ENCODE measurements at places on chromosomes 2 and 18.
A peak's percentile ranks its signal among the peaks of the same experiment; 100 is the strongest.

DNA sequence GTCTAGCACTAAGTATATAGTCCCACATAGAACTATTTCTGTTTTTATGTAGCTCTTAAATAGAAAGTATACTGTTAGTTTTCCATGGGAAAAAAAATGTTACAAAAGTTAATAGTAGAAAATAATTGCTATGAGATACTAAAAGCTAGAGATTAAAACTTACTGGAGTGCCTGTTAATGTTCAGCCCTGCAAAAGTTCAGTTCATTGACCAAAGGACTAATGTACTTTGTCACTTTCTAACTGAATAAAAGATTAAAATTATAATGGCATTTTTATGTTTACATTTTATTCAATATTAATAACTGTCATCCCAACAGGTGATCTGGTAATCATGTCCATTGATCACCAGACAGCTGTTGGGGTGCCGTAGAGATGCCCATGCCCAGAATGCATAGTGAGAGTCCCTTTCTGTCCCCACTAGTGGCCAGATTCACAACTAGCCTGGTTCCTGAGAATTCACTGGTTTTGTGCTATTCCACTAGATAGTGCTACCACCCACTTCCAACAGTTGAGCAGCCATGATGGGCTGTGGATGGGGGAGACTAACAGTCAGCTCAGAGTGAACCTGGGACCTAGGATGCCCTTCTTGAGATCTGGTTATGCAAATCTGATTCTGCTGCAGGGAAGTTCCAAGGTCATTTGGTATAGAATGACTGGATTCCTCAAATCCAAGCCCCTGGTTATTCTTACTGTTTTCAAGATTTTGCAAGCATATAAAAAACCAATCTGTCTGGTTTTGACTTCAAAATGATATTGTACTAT, 57.8 kb downstream of the AFTPH start:
- no peak for DNase-seq

GRCh38 chr2:58635801-58636375, 394.8 kb upstream of the FANCL start:
- no peak for DNase-seq

- DNase-seq, result peak; percentile 17
Measured at GRCh38 chr2:170052151-170052550, 125.8 kb upstream of the MYO3B start.

DNA sequence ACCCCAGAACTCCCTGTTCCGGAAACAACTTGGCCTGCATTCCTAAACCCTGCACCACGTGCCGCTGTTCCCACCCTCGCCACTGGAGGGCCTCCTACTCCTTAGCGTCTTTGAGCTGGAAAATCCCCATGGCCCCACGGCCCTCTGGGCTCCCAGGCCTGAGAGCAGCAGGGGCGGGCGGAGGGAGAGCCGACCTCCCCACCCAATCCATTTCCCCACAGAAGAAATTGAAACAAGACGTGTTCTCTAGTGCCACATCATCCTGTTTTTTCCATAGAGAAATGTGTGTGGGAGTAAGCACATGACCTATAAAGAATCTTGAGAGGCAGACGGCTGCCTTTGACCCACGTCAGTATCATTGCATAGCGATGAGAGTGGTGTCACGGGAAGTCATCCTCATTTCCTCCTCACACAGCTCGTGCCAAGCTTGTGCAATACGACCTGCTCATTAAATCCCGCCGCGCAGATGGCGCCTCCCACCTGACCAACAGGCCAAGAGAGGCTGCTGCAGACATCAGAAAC, 79.2 kb downstream of the LAMA1 start:
- DNase-seq, result peak; percentile 99

DNA sequence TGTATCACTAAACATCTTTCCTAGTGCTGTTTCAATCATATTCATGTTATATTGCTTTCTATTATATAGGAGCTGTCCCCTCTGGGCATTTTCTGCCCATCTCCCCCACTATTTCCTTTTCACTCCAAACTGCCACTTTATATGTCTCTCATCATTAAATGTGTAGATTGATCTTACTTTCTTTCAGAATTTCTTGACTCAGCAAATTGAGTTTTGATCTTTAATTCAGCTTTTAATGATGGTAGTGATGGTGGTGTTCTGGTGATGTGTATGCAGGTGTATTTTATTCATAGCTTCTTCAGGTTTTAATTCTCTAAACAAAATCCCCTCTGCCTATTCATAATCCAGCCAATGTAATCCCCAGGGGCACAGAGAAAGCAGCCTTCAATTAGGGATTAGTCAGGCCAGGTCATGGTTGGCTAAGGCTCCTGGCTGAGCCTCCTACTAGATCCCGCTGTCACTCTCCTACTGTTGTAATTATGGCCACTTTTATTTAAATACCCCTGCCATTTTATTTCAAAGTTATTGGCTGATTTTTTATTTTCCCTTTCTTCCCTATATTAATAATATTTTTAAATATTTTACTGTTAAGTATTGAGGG, 325.4 kb downstream of the SPAG16 start:
- DNase-seq, result no peak

DNA sequence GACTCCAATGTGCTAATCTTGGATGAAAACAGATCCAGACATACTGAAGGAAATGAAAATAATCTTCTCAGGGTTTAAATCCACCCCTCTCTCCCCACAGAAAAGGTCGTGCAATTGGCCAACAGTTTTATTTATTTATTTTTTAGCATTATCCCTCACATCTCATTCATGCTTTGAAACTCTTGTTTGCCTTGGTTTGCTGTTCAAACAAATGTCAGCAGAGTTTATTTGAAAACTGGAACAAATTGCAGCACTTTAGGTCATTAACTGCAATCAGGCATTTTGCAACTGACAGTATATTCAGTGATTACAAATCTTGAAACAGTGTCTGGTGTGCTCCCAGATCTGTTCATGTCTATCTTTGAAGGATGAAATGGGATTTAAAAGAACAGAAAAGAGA, 220.6 kb downstream of the SLC4A10 start:
- no peak for DNase-seq

DNA sequence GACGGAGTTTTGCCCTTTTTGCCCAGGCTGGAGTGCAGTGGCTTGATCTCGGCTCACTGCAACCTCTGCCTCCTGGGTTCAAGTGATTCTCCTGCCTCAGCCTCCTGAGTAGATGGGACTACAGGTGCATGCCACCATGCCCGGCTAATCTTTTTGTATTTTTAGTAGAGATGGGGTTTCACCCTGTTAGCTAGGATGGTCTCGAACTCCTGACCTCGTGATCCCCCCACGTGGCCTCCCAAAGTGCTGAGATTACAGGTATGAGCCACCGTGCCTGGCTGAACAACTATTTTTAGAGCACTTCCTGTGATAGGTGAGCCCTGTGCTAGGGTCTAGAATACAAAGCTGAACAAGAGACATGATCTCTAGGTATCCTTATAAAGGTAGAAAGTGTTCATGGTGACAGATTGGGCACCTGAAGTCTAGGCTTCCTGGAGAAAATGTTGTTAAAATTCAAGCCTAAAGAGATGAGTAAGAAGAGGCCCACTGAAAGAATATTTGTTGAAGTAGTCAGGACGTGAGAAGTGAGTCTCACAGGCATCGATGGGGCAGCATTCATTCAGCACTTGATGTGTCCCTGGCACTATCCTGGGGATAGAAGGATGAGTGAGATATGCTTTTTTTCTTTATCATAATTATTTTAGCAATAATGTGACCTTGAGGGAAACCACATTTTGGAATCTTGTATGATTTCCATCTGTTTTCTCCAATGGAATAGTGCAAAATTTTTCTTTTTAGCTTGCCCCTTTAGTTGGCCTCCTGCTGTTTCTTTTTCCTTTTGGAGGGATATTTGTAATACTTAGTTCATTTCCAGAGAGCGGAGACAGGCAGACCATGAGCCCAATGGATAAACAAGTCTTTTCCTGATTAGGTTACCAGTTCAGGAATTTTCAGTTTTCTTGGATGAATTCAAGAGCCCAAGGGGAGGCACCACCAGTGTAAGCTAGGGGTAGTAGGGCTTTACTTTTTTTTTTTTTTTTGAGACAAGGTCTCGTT, 5.1 kb downstream of the ZNF236 start:
- no peak for DNase-seq

- no peak for DNase-seq
Measured at GRCh38 chr2:163681745-163682144, 54.1 kb downstream of the FIGN start.

DNA sequence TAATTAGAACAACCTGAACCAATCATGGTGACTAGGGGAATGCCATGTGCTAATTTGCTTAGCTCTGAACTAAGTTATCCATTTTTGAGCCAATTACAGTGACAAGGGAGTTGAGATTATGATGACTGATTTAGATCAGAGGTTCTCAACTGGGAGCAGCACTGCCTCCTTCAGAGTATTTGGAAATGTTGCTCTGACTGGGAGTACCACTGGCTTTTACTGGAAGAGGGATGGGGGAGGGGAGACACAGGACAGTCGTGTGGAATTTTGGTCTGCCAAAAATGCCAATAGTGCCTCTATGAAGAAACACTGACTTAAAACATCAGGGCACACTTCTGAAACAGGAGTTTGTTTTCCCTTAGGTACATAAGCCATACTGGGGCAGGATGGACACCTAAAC, 48.1 kb upstream of the VPS54 start:
- no peak for DNase-seq

GRCh38 chr18:9796011-9796410, 87.9 kb downstream of the RAB31 start:
- DNase-seq, result no peak

GRCh38 chr18:71849407-71849806, 694.7 kb downstream of the CBLN2 start:
- no peak for DNase-seq

GRCh38 chr2:212815453-212815852, 276.9 kb upstream of the ERBB4 start:
- DNase-seq, result no peak

GRCh38 chr18:41828137-41828536, 126.9 kb upstream of the PIK3C3 start:
- DNase-seq, result no peak

GRCh38 chr18:12315490-12315889, 7.4 kb downstream of the TUBB6 start:
- no peak for DNase-seq

- DNase-seq, result peak; percentile 65
Measured at GRCh38 chr18:44909191-44909719, 228.6 kb downstream of the SETBP1 start.

DNA sequence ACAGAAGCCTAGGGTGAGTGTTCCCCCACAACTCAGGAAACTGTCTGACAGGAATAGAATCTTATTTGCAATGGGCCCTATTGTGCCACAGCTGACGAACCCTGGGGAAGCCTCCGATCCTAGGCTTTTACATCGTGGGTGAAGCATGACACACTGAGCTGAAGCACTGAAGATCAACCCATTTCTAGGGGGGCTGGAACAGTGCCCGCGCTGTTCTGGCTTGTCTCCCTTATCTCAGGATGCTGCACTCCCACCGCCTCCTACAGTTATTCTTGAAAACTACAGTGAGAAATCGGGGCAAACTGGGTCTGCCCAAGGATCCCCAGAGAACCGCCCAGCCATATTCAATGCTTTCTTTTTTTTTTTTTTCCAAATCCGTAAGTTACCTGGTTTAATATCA, 41.1 kb downstream of the NETO1 start:
- no peak for DNase-seq

- no peak for DNase-seq
Measured at GRCh38 chr2:98713332-98714015, 17.5 kb downstream of the MGAT4A start.

- DNase-seq, result peak; percentile 46
Measured at GRCh38 chr2:37877457-37878315, 47.4 kb upstream of the RMDN2 start.

- no peak for DNase-seq
Measured at GRCh38 chr2:169797601-169798000, 1.1 kb upstream of the SSB start.

DNA sequence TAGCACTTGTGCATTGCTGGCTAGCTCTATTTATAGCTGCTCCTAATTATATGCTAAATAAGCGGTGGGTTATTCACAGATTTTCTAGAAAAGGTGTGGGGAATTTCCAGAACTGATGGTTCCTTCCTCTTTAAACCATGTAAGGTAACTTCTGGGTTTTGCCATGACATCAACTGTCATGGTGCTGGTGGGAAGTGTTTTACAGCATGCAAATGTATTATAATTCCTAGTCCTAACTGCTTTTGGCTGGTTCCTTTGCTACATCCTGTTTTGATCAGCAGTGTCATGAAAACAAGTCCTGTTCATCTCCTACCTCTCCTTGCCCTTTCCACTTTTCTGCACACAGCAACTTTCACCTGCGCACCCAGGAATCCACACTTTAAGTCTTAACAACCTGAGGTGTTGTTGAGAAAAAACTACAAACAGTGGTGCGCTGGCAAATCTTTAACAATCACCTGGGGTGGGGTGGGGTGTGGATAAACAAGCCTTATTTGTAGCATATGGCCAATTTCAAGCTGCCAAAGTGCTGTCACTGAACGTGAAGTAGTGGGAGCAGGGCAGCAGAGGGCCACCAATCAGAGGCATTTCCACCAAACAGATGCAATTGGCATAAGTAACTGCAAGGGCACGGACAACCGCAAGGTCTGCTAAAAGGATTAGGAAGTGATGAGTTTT, 33.4 kb upstream of the SKOR2 start:
- DNase-seq, result no peak

DNA sequence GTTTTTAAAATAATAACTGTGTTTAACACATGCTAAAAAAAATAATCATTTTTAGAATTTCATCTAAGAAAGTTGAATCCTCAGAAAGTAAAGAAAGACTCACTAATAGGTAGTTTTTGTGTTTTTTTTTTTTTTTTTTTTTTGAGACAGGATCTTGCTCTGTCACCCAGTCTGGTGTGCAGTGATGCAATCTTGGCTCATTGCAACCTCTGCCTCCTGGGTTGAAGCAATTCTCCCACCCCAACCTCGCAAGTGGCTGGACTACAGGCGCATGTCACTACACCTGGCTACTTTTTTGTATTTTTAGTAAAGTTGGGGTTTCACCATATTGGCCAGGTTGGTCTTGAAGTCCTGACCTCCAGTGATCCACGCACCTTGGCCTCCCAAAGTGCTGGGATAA, 7.1 kb downstream of the CKAP2L start:
- DNase-seq, result no peak

GRCh38 chr2:66962716-66963115, 434.4 kb upstream of the ETAA1 start:
- DNase-seq, result no peak

- DNase-seq, result no peak
Measured at GRCh38 chr2:107437807-107438206, 388.9 kb upstream of the RGPD4 start.

DNA sequence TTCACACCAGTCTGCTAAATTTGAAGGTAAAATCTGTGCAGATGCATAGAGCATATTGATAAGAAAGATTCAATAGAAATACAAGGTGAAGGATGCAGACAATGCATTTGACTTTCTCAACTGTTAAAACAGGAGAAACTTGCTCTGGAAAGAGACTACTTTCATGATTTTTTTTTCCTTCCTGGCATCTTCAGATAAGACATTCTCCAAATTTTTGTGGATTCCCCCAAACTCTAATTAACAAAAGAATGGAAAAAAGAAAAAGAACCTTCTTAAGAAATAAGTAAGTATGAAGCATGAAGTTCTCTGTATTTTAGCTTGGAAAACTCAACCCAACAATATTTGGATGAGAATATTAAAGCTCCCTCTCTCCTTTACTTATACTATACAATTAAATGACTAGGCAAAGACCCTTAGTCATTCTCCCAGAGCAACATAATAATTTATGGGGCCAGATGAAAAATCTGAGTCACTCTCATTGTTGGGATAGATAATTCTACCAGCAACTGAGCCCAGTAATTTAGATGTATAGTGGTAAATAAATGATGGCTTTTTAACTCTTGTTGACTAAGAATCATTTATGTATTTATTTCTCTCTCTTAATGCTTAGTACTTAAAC, 298.7 kb upstream of the COL3A1 start:
- DNase-seq, result no peak

GRCh38 chr18:76433788-76434187, 61.3 kb downstream of the ZNF516 start:
- DNase-seq, result no peak

GRCh38 chr2:71795486-71795885, 342.1 kb downstream of the DYSF start:
- DNase-seq, result no peak

All from mammary epithelial cell (primary cell).